Stimulated activated naive CD4-positive, alpha-beta T cell (primary cell): ENCODE measurements at places on chromosomes 2 and 18.

- DNase-seq, result peak; percentile 42
These were observed at the start of gene CREG2 for GRCh38 chr2:101387151-101387834. TSS of gene CREG2 (minus strand) at chr2:101387503. CDS start at chr2:101387457, 46 bp downstream.

DNA sequence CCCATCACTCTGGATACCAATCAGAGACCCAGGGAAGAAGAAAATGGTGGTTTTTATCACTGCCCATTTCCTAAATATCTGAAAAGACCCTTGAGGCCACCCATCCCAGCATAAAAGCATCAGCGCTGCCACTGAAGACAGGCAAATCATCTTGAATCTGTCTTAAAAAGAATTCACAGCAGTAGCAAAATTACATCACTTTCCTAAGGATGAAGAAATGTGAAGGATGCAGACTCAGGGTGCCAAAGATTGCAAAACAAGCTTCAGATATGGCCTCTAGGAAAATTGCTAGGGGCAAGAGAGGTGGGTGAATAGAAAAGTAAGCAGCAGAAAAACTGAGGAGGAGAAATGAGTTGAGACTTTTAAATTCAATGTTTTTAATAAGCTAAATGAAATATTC lies 70.0 kb downstream of the SLC25A12 start:
- no peak for DNase-seq

DNA sequence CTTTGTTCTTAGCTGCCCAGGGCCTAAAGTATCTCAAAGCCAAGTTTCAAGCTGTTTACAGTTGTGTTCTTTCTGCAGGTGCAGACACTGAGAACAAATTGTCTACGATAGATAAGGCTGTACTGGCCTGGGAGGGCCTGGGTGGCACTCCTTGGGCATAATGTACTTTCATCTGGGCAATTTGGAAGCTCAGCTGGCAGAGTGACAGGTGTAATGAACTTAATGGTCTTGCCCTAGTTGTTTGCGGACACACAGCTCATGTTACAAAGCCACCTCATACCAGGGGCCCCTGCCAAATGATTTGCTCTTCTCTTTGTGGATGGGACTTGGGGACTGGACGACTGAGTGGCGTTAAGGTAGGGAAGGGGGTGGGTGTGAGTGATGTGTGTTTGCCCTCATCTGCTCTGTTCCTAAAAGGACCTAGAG lies 4.3 kb downstream of the LDLRAD4 start:
- DNase-seq, result no peak

DNA sequence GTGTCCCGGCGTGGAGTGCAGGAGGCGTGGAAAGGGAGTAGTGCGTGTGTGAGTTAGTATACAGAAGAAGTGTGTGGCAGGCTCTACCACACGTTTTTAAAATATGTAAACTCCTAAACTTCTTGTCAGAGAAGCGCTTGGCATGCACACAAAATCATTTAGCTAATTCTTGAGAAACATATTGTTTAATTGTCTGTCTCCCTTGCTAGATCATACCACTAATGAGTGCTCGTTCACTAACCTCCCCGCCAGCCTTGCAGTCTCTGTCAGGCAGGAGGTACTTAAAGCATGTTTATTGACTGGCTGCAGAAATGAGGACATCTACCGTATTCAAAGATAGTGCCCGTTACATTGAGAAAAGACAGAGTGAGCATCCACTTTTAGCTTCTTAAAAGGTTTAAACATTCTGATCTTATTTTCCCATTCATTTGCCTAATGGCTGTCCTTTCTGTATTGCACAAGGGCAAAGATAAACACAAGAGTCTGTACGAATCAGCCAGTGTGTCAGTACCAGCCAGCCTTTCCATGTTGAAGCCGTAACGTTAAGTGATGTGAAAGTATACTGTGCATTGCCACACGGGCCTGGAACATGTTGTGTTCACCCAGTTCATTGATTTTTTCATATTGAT lies 41.4 kb downstream of the TRAPPC12 start:
- no peak for DNase-seq

DNA sequence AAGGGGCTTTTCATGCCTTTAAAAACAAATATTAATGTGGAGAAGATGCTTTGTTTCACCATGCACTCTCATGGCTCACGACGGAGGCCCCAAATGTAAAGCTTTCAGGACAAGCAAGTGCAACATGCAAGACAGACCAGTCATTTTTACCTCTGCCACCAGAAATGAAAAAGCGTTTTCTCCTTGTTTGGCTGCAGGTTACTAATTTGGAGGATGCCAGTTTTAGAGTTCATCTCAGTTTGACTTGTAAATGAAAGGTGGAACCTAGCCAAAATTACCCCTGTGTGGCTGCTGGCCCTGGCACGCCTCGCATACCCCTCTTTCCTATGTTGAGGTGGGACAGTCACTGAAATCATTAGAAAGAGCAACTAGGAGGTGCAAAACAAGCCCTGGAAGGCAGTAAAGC lies 138.6 kb downstream of the BCL2 start:
- DNase-seq, result no peak

- DNase-seq, result no peak
These were observed 268.0 kb upstream of the LRATD1 start for GRCh38 chr2:14364471-14364870.

DNA sequence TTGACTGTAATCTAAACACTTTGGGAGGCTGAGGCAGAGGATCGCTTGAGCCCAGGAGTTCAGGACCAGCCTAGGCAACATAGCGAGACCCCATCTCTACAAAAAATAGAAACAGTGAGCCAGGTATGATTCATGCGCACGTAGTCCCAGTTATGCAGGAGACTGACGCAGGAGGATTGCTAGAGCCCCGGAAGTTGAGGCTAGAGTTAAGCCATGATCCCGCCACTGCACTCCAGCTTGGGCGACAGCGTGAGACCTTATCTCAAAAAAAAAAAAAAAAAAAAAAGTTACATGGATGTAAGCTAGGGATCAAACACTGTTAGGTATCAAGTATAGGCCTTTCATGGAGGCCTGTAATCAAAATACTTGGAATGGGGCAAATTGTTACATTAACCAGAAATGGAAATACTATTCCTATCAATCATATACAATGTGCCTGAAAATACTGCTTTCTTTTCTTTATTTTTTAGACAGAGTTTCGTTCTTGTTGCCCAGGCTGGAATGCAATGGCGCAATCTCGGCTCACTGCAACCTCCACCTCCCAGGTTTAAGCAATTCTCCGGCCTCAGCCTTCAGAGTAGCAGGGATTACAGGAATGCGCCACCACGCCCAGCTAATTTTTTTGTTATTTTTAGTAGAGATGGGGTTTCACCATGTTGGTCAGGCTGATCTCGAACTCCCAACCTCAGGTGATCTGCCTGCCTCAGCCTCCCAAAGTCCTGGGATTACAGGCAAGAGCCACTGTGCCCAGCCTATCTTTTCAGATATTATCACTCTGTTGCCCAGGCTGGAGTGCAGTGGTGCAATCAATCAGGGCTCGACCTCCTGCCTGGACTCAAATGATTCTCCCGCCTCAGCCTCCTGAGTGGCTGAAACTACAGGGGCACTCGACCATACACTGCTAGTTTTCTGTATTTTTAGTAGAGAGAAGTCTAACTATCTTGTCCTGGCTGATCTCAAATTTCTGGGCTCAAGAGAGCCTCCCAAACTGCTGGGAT lies 27.2 kb downstream of the XPO1 start:
- DNase-seq, result no peak

GRCh38 chr2:147628971-147629421 lies 215.8 kb upstream of the ACVR2A start:
- no peak for DNase-seq

DNA sequence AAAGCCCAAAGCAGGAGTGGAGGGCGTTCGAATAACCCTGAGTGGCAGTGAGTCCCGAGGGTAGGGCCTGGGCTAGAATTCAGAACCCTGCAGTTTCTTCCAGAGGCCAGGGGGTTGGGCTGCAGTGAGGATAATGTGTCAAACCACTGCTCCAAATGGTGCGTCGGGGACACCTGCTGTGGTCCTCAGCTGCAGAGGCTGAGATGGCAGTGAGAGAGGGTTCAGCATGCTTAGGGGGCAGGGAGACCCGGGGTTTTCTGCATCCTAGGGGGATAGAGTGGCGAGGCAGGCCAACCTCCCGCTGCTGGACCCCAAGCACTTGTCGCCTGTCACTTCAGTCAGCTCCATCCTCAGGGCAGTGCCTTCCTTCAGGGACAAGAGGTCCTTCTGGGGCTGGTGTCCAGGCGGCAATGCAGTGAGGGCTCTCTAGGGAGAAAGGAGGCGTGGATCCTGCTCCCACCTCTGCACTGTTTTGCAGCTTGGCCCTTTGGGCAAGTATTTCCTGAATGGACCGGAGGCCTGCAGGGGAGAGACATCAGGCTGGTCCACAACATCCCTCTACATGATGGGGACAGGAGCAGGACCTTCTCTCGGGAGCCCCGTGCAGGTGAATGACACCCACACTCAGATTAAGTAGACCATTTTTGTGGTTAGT lies 8.4 kb upstream of the NTSR2 start:
- no peak for DNase-seq

GRCh38 chr2:236882074-236882473 lies 203.6 kb upstream of the COPS8 start:
- DNase-seq, result no peak

GRCh38 chr2:240576036-240576435 lies 7.8 kb downstream of the RNPEPL1 start:
- DNase-seq, result no peak

DNA sequence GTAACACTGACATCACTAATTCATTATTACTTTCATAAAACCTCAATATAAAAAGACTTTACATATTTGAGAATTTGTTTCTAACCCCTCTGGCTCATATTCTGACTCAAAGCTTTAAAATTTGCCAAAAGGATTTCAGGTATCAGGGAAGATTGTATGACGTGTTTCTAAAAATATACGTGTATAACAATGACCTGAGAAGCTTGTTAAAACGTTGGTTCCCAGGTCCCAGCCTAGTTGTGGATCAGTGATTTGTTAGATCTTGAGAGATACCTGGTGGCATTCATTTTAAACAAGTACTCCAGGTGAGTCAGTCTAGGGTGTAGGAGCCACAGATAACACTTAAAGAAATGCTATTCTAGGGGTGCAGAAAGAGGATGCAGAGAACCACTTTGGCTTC lies 1096.8 kb upstream of the NXPH2 start:
- DNase-seq, result no peak

- DNase-seq, result no peak
These were observed 2.5 kb downstream of the RTN4 start for GRCh38 chr2:55047677-55048299.

DNA sequence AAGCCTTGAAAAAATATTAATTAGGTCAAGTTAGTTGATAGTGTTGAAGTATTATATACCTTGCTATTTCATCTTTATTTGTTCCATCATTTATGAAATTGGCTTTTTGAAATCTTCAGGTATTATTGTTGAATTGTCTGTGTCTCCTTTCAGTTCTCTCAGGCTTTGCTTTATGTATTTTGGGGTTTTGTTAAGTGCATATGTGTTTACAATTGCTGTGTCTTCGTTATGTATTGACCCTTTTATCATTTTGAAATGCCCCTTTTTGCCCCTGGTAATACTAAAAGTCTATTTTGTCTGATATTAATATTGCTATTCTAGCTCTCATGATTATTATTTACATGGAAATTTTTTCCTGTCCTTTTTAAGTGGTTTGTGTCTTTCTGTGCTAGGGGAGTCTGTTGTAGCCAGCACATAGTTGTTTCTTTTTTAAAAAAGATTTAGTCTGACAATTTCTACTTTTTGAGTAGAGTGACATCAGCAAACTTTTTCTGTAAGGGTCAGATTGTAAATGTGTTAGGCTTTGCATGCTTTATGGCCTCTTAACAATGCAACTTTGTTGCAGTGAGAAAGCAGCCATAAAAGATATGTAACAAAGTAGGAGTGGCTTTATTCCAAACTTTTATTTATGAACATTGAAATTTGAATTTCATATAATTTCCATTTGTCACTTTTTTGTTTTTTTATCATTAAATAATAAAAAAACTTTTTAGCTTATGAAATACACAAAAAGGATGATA lies 19.9 kb downstream of the SOCS6 start:
- DNase-seq, result no peak

DNA sequence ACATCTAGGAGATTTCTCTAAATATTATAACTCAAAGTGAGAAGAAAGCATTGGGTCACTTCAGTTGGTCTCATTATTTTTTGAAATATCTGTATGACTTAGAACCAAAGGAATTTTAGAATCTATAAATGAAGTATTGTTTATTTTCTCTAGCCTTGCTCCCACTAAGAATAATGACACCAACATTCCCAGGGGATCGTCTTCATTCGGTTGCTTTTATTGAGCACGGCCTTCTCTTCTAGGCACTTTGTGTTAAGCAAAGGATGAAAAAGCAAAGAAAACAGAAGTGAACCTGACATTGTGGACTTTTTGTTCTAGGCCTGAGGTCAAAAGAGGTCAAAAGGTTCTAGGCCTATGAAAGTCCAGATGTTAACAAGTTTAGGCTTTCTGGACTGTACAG lies 231.9 kb downstream of the GALR1 start:
- no peak for DNase-seq
